Epithelial cell of proximal tubule (primary cell): ENCODE measurements at places on chromosomes 5 and 9. TPM values are rescaled to one million over a fixed set of nuclear protein-coding genes. Genes with fewer than 3 reads are reported as not detected.

TPM2 gene
- total RNA-seq, result 265 and 267 TPM in 2 replicates

PCDHB6 gene
- total RNA-seq, result not detected in 2 replicates

SVEP1 gene
- total RNA-seq, result 0.29 and 0.35 TPM in 2 replicates

DBH gene
- not detected in 2 replicates for total RNA-seq

MSMP gene
- total RNA-seq, result not detected in 2 replicates

CENPP gene
- 4.4 and 6.9 TPM in 2 replicates for total RNA-seq

SH3RF2 gene
- total RNA-seq, result 12.0 and 16.3 TPM in 2 replicates

OR1Q1 gene
- total RNA-seq, result not detected in 2 replicates

PCDHGB2 gene
- 0.43 and 0.98 TPM in 2 replicates for total RNA-seq

SLC36A3 gene
- total RNA-seq, result not detected in 2 replicates

MAT2B gene
- 46.3 and 64.7 TPM in 2 replicates for total RNA-seq

PDGFRB gene
- 2.2 and 4.6 TPM in 2 replicates for total RNA-seq

RNF38 gene
- 13.0 and 15.8 TPM in 2 replicates for total RNA-seq

KCNN2 gene
- 0.22 TPM in 1 of 2 replicates, not detected in the other for total RNA-seq

SNCAIP gene
- 1.1 and 1.8 TPM in 2 replicates for total RNA-seq
